ENCODE measurements at places on chromosomes 13 and 19.
A peak's percentile ranks its signal among the peaks of the same experiment; 100 is the strongest.

DNA sequence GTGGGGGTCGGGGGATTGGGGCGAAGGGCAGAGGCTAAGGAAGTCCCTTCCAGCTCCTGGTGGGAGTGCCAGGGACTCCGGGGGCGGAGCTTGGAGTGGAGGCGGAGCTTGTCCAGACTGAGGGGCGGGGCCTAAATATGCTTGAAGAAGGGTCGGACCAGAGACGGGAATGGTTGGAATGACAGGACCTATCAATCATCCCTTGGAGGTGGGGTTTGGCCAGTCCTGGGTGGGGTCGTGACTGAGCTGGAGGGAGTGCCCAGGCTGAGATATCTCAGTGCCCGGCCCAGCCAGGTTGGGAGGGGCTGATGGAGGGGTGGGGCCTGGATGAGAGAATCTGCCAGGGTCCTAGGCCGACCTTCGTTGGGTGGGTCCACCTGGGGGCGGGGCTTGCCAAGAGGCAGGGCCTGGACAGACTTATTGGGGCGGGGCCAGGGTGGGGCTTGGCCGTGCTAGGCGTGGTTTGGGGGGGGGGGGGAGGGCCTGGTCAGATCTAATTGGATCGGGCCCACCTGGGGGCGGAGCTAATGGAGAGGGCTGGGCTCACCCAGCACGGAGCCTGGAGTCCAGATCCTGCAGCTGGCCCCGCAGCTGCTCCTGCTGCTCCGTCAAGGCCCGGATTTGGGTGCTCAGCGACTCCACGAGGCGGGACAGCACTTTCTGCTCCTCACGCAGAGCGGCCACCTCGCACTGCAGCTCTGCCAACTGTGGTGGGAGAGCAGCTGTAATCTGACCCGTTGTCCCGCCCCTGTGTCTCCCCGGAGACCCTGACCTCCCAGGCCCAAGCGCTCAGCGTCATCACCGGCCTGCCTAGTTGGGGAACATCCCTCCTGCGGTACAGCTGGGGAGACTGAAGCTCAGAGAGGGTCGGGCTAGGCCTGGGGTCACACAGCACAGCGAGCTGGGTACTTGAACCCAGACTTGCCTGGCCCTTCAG, 2.6 kb upstream of the WIZ start:
- no peak for DNase-seq

DNA sequence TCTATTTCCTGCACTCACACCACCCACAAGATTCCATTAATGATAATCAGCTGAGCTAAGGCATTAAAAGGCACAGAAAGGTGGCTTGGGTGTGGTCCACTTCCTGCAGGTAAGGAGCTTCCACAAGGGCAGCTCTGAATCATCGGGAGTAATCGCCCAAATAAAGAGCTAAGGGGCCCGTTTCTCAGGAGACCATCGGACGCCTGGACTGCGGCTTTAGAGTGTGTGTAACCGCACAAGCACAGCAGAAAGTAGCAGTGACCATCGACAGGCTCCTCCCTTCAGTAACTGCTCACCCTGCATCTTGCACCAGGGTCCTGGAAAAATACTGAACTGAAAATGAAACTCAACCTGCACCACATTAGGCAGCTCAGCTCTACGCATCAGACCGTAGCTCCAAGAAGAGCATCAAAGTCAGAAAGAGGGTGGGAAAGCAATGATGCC, 6.0 kb downstream of the STK24 start:
- no peak for DNase-seq

DNA sequence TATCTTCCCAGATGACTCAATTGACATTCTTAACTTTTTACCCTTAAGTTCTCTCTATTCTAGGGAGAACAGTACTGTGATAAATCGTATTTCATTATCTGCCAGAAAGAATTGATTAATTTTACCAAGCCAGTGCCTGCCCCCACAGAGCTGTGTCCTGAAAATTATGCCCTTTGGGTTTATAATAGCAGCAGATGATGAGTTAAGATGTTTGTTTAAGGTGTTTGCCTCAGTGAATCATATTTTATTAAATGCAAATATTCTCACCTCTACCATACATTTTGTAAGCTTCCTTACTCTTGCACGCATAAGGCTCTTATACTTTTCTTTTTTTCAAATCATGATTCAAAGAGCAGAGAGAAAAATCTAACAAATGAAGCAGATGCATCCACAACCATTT, 318.6 kb downstream of the DCT start:
- DNase-seq: peak; percentile 51

DNA sequence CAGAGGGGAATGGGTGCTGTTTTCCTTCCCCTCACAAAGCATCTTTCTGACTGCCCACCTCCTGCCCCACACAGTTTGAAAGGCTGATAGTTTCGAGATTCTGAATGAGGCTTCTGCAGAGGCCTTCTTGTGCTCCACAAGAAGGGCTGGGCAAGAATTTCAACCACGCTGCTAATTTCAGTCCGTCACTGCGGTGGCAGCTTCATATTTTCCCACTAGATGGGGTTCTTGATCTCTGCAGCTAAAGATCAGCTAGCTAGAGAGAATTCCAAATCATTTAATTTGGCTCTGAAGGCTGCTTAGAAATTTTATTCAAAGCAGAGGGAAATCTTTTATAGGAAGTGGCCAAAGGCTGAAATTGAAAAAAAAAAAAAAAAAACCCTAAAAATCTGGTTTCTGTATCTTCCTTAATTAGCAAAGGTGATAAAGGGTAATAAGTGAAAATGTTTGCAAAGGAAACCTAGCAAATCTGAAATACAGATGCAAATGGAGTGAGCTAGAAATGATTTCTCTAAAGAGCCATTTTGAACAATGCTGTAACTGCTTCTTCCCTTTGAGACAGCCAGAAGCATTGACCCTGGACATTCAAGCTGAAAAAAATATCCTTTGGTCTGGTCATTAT, 38.0 kb upstream of the C13orf42 start:
- peak; percentile 58 for DNase-seq

- DNase-seq: no peak
These were observed 80.3 kb upstream of the MRI1 start for GRCh38 chr19:13684021-13684420.

- no peak for DNase-seq
These were observed 84.5 kb upstream of the IRS2 start for GRCh38 chr13:109870696-109871370.

DNA sequence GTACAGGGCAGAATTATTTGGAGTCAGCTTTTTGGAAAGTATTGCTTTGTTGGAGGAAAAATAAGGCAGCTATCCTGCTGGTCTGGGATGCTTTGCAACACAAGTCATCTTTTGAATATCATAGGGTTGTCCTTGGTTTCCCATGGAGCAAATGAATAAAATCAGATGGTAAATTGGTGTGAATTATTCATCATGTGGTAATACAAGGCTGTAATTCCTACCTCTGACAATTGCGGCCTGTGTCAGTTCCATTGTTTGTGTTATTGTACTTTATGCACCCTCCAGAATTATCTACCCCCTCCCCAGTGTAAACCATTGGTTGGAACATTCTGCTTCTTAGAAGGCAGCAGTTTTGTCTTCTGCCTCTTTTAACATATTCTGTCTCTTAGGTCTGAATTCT, 46.2 kb downstream of the RNASEH2B start:
- DNase-seq: no peak

Measured in NCI-H1417 treated with DMSO at 0.1 percent for 48 hours (cell line).